ENCODE measurements at places on chromosomes 12 and 14.

DNA sequence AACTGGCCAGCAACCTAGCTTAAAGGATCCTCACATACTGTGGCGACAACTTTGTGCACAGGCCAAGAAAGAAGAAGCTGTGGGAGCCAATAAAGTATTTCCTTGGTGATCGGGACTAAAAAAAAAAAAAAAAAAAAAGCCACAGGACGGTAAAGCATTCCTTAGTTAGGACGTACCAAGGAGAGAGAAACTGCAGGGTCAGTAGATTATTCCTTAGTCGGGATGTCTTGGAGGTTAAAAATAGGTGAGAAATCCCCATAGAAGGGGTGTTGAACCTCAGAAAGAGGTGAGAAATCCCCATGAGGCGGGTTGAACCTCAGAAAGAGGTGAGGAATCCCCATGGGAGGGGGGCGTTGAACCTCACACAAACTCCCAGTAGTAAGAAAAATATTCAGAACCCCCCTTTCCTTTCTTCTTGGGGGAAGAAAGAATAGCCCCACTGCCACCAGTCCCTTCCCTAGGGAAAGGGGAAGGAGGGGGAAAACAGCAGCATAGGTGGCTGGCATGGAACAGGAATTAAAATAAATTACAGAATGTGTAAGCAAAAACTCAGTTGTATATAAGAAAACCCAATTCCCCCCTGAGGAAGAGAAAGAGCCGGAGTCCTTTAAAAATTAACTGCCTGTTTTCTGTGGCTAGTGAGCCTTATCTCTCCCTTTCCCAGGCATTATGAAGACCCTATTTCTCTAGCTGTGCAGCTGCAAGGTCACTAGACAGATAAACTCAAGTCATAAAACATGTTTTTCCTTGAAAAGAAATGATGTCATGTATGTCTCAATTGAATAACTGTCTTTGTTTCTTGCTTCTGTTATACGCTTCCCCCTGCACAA is 26.8 kb downstream of the KLRK1 start:
- no peak for DNase-seq

- no peak for DNase-seq
Observed at GRCh38 chr12:73902260-73902659, 635.4 kb upstream of the ATXN7L3B start.

- no peak for DNase-seq
Observed at GRCh38 chr12:108176292-108176691, 47.2 kb downstream of the WSCD2 start.

DNA sequence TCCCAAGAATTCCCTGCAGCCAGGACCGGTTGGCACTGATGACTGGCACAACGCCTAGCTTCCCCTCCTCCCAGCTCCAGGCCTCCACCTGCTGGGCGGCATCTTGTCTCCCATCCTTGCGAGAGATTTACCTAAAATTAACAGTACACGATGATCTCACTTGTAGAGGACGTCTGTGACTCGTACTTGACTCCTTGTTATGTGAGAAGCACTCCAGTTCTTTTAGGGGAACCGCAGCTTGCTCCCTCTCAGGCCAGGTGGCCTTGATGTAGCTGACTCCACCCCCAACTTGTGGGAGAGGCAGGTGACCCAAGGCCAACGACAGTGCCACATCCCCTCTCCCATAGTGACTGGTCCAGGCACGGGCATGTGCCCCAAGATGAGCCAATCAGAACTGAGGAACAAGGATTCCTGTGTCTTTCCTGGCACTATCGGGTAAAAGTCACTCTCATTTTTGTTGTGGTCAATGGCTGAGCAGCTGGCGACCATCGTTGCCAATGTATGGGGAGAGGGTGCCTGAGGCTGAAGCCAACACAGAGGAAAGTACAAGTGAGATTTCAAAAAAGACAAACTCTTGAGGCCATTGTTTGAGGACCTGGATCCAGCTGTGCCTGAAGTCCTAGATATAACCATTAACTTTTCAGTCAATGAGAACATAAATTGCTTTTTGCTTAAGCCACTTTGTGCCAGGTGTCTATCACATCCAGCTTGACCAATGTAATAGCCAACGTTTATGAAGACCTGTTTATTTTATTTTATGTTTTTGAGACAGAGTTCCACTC is 208.7 kb downstream of the RBM19 start:
- DNase-seq, result no peak

GRCh38 chr12:94208622-94208966 is 60.2 kb downstream of the PLXNC1 start:
- DNase-seq, result no peak

All from activated CD4-positive, alpha-beta T cell treated with anti-CD3 and anti-CD28 coated beads for 1 hour (primary cell).